NB4 (cell line): ENCODE measurements at places on chromosomes 4 and X.

- peak; percentile 7 for DNase-seq
Measured at GRCh38 chr4:73417973-73418372, 13.9 kb downstream of the ALB start.

DNA sequence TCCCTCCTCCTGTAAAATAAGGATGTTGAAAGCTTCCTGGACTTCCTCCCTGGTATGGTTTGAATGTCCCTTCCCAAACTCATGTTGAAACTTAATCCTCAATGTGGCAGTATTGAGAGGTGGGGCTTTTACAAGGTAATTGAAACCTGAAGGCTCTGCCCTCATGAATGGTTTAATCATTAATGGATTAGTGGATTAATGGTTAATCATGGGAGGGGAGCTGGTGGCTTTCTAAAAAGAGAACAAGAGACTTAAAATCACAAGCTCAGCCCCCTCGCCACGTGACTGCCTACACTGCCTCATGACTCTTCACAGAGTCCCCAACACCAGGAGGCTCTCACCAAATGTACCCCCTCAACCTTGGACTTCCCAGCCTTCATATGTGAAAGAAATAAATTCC lies 124.6 kb upstream of the ANXA3 start:
- DNase-seq = no peak

- DNase-seq = no peak
Measured at GRCh38 chrX:22097012-22097694, 65.0 kb downstream of the PHEX start.

DNA sequence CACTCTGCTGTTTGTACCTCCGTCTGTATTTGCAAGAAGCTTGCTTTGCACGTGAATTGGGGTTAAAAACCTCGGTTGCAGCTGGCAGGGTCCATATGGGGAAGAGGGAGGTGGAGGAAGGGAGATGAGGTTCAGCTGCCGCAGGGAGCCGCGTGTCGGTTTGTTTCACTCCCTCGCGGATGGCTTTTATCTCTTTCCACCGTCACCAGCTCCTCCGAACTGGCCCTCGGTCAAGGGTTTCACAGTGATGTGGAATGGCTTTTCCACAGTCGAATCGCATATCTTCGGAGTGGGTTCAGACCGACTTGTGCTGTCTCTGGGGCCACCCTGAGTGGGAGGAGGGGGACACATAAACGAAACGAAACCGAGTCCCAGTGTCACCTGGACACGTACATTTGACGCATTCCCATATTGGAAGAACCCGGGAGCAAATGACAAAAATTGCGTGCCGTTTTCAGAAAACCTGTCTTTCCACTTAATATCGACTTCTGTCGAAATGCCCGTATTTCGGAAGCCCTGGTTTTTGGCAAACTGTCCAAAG lies 929 bp downstream of the ZBTB33 start:
- DNase-seq = peak; percentile 67

GRCh38 chr4:31984872-31985271 lies 1264.7 kb downstream of the PCDH7 start:
- DNase-seq = peak; percentile 85

- DNase-seq = no peak
Measured at GRCh38 chrX:153867139-153867538, 18.8 kb downstream of the L1CAM start.

- DNase-seq = peak; percentile 58
Measured at GRCh38 chr4:27176400-27176799, 315.8 kb downstream of the STIM2 start.

DNA sequence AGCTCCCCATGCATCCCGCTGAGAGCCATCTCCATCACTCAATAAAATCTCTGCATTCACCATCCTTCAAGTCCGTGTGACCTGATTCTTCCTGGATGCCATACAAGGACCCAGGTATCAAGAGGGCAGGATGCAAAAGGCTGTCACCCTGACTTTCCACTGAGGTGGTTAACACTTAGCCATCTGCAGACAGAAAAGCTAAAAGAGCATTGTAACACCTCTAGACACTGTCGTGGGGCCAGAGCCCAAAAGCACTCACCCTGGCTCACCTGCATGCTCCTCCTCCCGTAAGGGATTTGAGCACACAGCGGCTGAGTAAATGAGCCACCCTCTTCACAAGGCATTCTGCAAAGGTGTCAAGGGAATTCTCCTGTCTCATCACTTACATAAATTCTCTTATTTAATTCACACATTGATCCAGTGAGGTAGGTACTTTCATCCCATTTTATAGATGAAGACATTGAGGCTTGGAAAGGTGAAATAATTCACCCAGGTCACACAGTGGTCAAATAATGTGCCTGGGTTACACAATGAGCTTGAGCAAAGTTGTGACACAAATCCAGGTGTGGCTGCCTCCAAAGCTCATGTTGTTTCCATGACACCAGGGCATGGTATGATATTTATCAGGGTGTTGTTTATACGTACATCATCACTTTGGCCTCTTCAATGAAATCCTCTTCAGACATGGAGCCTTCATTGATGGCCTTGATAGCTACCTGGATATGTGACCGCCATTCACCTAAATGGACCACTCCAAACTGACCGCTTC lies 48.0 kb downstream of the TXK start:
- DNase-seq = no peak

DNA sequence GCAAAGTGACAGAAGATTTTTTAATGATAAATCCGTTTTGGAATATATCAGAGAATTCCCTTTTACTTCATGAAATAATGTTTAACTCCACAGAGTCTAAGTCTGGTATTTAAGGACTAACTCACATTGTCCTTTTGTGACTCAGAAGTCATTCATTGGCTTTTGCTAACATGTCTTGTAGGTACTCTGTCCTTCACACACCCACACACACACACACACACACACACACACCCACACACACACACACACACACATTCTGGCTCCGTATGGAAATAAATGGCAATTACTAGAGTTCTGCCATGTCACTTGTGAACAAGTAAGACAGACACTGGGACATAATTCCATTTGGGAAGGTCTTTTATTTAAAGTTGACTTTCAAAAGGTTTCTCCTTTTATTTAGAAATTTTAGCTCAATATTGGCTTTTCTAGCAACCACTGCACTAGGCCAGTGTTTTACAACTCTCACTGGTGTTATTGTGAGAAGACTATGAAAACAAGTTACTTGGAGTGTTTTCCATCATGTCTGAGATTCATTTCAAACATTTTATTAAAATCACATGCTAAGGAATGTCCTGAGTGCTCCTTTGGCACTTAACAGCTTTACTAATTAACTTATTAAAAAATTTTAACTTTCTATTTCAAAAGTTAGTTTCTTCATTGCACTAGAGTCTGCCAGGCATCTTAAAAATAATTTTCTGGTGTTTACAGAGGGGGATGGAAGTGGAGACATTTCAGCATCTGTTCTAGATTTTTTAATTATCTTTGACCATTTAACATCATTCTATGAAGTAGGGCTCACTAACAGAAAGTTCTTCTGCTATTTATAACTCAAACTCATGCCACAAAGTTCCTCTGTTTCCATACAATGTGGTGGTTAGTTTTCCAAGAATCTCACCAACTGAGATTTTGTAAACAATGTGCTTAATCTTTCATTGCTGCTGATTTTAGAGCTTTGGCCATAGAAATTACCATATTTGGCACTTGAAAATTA lies 240.3 kb upstream of the GPC4 start:
- DNase-seq = no peak

DNA sequence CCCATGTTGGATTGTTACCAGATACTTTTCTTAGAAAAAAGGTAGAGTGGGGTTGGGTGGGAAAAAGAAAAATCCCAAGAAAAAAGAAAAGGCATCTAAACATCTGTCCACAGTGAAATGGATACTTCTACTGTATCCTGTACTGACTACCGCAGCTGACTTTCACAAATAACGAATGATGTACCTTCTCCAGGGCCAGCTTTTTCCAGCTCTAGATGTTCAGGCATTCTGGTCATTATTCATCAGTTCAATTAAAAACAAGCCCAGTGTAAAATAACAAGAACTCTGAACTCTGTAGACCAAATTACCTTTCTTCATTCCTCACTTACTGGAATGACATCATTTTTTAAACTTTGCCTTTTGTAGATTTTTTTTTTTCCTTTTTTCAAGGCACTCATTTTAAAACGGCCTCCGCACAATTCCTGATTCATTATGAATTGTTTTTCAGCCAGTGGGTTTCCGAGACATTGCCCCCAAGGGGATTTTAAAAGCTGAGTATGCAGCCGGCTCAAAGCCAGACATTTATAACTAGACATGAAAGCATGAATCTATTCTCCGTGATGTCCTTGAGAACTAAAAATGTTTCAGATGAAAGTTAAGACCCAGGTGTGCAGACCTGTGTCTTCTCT lies 113.5 kb downstream of the PRKX start:
- DNase-seq = no peak

DNA sequence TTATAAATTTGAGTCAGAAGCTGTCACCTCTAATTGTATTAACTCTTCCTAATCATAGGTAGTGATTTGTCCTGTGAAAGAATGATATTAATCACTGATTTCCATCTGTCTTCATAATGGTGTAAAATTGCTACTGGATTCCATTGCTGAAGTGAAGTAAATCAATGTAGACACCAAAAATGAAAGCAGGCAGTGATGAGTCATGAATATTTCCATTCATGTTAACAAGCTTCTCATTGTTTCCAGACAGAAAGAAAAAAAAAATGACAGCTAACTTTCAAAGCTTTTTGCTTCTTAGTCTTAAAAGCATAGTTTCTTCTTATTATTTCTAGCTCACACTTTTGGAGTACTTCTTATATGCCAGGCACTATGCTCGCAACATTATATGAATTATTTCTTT lies 21.5 kb downstream of the FAM114A1 start:
- peak; percentile 37 for DNase-seq

- no peak for DNase-seq
Measured at GRCh38 chr4:186771624-186772023, 48.0 kb upstream of the FAT1 start.

DNA sequence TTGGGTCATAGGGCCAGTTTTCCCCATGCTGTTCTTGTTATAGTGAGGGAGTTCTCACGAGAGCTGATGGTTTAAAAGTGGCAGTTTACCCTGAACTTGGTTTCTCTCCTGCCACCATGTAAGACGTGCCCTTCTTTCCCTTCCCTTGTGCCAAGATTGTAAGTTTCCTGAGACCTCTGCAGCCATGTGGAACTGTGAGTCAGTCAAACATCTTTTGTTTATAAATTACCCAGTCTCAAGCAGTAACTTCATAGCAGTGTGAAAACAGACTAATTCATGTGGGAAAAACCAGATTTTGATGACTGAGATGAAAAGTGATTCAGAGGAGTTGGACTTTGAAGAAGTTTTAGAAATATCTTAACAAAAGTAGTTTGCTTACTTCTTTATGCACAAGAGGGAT lies 101.4 kb downstream of the ARHGAP10 start:
- DNase-seq = no peak

- peak; percentile 36 for DNase-seq
Measured at GRCh38 chr4:158255727-158256324, 45.5 kb downstream of the TMEM144 start.

- DNase-seq = peak; percentile 58
Measured at GRCh38 chr4:180058691-180059215, 2184.4 kb upstream of the TENM3 start.

GRCh38 chr4:52511825-52512224 lies 147.3 kb downstream of the USP46 start:
- no peak for DNase-seq
